Thoracic aorta (tissue), 2 donors: ENCODE measurements at places on chromosomes 3 and 15.

DNA sequence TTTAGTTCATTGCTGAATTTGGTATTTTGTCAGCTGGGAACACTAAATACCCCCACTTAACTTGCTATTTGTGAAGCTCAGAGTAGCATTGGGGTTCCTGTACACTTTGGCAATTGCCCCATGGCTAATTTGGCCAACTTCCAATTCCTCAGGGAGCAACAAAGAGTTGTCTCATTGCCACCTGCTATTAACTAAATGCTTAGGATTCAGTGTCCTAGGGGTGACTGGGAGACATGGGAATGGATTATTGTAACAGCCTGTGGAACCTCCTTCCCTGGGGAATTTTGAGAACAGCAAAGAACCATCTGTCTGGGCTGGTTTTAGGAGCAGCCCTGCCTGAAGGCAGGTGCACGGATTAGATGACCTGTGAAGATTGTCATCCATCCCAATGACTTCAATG is 437.4 kb upstream of the TPRG1 start:
- DNase-seq: no peak

DNA sequence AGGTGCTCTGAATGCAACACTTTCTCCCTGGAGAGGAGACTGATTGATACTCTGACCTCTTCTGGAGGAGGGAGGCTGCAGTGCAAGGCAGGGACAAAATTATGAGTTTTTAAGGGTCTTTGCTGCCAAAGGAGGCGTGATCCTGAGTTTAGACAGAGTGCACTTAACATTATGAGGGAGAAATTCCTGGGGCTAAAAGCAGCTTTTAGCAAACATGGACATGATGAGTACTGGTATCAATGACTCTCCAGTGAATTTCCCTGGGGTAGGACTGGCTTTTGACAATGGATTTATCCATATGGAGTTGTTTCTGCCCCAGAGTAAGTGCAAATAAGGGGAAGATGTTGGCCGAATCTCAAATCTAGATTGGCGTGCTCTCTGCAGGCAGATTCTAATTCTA is 133.1 kb downstream of the THSD4 start:
- no peak for DNase-seq

GRCh38 chr15:89007989-89008388 is 80.3 kb upstream of the ABHD2 start:
- no peak for DNase-seq

DNA sequence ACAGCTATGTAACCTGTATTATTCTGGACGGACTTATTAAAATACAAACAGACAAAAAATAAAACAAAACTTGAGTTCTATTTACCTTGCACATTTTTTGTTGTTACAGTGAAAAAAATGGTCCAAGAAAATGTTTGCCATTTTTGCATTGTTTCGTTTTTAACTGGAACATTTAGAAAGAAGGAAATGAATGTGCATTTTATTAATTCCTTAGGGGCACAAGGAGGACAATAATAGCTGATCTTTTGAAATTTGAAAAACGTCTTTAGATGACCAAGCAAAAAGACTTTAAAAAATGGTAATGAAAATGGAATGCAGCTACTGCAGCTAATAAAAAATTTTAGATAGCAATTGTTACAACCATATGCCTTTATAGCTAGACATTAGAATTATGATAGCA is 17.1 kb downstream of the LMOD3 start:
- DNase-seq: no peak

DNA sequence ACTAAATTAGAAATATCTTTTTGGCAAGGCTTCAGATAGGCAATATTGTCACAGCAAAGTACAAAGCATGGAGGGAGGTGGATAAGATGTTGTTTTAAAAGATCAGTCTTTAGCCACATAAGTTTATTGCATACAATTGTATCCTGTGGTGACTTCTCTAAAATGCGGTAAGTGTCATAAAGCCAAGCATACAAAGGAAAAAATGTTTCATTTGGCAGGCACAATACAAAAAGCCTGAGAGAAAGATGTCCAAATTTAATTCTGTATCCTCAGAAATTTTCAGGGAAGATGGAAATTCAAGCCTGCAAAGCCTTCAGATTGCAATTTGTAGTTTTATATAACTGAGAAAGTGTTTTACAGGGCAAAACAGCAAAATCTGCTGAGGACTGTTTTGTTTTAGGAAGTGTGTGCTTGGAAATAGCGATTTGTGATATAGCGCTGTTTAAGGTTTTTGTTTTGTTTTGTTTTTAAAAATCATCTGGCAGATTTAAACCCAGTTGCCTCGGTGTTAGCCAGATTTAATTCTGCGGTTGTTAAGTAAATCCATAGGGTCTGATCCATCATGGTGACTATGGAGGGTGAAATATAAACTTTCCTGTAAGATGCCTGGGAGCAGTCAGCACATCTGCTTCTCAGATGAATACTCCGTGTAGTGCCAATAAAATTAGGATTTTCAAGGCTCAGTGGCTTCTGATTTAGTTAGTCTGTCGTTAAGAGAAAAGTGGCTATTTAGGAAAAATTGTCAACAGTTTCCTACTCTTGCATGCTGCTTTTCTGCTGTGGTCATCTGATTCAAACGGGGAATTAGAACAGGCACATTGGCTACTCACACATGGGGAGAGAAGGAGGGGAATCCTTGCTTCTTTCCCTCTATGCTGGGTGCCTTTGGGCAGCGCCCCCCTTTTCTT is 8.0 kb downstream of the KAT2B start:
- DNase-seq: no peak

DNA sequence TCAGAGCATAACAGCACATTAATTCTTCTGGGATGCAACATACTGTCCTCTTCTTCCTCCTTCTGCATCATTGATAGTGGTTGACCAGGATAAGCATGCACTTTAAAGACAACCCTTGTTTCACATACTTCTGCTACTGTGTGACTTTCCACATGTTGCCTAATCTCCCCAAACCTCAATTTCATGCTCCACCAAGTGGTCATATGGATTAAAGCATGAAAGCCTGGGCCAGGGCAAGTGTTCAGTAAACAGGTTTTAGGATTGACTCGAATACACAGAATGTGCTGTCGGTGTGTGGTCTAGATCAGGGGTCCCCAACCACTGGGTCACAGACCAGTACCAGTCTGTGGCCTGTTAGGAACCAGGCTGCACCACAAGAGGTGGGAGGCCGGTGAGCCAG is 22.5 kb upstream of the BFSP2 start:
- DNase-seq: no peak

GRCh38 chr3:12964711-12965612 is 108.3 kb downstream of the IQSEC1 start:
- DNase-seq: no peak

DNA sequence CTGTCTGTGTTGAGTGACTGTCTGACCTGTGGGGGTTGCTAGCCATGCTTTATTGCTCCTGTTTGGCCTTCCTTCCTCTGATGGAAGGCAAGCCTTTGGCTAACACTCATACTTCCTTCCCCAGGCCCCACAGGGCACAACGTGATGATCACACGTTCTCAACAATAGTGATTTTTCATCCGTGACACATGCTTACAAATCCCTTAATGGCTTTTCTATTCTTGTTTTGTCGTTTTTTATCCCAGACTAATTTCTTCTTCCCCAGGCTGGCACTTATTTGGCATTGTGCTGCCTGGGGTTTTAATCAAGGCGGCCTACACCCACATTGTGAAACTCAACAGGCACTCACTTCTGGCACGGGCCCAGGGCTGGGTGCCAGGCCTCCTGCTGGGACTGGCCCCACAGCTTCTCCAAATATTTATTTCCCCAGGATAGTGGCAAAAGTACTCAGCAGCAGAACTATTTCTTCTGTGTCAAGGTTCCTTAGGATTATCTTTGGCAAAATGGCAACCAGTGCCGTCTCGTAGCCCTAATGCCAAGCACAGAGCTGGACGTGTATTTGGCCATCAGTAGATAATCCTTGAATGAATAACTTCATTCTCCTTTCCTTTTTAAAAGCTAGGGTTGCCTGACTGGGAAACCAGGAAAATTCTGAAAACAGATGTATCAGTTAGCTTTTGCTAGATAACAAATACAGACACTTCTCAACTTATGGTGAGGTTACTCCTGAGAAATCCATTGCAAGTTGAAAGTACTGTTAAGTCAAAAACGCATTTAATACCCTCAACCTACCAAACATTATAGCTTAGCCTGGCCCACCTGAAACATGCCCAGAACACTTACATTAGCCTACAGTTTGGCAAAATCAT is 30.6 kb downstream of the CMTM7 start:
- peak; percentile 77 for DNase-seq

DNA sequence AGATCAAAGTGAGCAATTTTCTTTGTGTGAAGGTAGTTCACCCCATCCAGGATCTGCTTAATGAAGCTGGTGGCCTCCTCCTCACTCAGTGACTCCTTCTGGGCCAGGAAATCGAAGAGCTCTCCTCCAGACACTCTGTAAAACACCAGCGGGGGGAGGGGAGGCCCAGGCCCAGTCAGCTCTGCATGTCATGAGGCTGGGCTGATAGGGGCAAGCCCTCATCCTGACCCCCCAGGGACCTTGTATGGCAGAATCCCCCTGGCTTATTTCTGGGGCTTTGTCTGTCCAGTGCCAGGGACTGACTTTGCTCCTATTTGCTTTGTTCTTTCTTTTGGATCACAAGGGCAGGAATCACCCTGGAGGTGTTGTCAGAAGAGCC is 74.9 kb downstream of the DAPK2 start:
- DNase-seq: no peak

GRCh38 chr3:46021516-46021915 is 5.8 kb downstream of the XCR1 start:
- DNase-seq: no peak

DNA sequence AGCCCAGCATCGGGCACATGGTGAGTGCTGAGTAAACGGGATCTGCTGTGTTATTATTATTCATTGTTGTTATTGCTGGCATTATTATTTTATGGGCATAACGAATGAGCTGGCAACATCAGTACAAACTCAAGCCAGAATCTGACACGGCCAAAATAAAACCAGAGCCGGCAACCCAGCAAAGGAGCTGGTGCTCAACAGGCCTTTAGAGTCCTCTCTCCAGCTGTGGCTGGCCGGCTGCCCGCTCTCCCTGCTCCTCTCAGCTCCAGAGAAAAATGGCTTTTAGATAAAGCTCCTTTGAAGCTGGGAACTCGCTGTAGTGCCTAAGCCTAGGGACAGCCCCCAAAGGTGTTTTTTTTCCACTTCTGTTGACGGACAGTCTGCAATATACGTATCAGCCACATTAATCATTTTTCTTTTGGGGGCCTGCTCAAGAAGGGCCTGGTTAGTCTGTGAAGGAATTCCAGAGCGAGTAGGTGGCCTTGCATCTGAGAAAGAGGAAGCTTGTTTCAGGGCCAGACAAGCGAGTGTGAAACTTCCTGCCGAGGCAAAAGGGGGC is 193.9 kb upstream of the UBE2E1 start:
- peak; percentile 26 for DNase-seq

DNA sequence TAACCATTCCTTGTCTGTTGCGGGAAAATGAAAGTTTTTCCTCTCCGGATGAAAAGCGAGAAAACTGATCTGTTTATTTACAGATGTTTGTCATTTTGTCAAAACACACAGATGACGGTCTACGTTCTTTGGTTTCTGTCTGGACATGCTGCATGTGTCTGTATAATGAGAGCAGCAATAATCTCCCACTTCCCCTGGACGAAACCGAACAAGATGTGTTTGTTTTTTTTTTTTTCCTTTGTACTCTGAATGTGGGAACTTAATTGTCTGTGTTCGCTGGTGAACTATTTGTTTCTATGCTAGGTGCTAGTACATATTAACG is 33.6 kb downstream of the PTPRG start:
- DNase-seq: no peak

GRCh38 chr3:73540969-73541740 is 83.6 kb downstream of the PDZRN3 start:
- no peak for DNase-seq

DNA sequence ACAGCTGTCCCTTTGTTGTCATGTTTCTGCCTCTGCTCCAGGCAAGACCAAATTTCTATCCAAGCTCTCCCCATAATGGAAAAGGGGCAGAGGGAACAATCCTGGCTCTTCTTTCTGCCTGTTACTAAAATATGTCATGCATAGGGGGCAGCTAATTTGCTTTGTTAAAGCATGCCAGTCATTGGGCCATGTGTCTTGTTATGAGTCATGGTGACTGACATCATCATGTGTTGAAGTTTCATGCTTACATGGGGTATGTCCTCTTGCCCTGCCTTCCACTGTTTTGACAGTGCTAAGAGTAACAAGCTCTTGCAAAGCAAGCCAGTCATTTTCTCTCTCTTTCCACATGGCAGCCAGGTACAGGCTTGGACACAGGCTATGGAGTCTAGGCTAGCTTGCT is 268.9 kb downstream of the GABRB3 start:
- no peak for DNase-seq

- no peak for DNase-seq
These were observed 49.5 kb downstream of the WHAMM start for GRCh38 chr15:82858932-82859331.

GRCh38 chr3:195596765-195597171 is 13.0 kb upstream of the APOD start:
- DNase-seq: no peak

DNA sequence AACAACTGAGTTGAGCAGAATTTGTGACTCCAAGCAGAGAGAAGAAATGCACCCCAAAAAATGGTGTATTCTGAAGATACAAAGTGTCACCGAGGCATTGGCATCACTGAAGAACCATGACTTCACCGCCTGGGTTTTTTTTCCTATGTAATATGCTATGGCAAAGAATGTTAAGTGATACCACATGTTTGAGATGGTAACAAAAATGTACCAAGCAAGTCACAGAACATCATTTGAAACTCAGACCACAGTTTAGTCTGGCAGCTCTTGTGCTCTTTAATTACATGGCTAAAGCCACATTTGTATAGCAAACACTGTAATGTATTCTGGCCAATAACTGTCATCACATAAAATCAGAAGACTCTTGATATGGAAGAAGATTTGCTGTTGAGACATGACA is 323.5 kb downstream of the ULK4 start:
- no peak for DNase-seq
